Chondrocyte (in vitro differentiated cells): ENCODE measurements at places on chromosomes 3 and 15. TPM values are rescaled to one million over a fixed set of nuclear protein-coding genes. Genes with fewer than 3 reads are reported as not detected.

- peaks cover 51% of the 10 kb centered on the region for H3K4me1 ChIP-seq
- H3K27me3 ChIP-seq = no peaks in the 10 kb centered on the region
- no peak for DNase-seq
- H3K36me3 ChIP-seq = no peaks in the 10 kb centered on the region
- H3K27ac ChIP-seq = peak overlapping the region; percentile 93
Observed at GRCh38 chr15:64246364-64247189, 83.8 kb upstream of the PPIB start.

- H3K27ac ChIP-seq = no peak overlapping the region
- no peak for DNase-seq
- H3K4me1 ChIP-seq = peaks cover 6% of the 10 kb centered on the region
Observed at GRCh38 chr3:127685708-127686511, 13.2 kb downstream of the ABTB1 start.

DNA sequence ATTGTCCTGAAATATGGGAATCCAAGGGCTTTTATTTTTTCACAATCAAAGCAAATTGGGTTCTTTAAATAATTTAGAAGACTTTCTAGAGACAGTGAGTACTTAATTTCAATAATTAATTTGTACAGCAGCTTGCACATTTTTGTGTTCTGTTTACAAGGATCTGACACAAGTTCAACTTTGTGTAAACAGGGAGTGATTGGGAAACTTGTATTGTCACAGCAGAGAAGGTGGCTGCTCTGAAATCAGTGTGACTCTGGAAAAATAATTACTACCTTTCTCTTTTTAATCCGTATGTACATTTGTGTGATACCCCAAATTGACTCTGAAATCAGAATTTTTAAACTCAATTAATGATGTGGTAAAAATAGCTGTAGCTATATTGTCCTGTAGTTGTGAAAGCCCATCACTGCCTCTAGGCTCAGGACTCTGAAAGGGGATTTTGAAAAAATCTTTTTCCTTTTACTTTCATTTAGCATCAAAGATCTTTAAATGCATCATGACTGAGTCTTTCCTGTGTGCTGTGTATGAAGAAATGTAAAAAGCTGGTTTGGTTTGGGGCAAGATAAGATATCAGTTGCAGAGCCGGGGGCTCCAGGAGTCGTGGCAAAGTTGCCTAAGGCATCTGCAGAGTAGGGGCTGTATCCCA lies 45.1 kb downstream of the MFSD1 start:
- no peaks in the 10 kb centered on the region for H3K36me3 ChIP-seq
- no peak overlapping the region for H3K27ac ChIP-seq
- H3K27me3 ChIP-seq = peaks cover 40% of the 10 kb centered on the region
- DNase-seq = no peak
- H3K4me3 ChIP-seq = no peak overlapping the region
- no peaks in the 10 kb centered on the region for H3K4me1 ChIP-seq

DNA sequence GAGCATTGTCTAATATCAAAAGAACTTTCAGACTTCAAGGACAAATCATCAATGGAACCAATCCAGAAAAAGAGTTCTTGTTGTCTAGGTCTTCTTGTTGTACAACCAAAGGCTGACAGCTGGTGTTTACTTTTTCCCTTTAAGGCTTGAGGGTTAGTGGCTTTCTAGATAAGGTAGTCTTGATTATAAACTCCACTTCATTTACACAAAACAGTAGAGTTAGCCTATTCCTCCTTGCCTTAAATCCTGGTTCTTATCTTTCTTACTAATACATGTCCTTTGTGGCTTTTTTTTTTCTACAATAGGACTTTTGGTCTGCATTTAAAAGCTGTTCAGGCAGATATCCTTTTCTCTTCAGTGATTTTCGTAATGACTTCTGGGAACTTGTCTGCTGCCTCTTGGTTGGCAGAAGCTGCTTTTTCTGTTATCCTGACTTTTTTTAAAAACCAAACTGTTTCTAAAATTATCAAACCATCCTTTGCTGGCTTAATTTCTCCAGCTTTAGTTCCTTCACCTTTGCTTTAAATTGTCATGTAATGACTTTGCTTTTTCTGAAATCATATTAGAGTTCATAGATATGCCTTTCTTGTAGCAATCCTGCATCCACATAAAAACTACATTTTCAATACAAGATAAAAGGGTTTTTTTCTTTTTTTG lies 44.8 kb downstream of the STRIT1 start:
- H3K27ac ChIP-seq = no peak overlapping the region
- H3K36me3 ChIP-seq = peaks cover 2% of the 10 kb centered on the region
- H3K4me1 ChIP-seq = no peaks in the 10 kb centered on the region
- no peaks in the 10 kb centered on the region for H3K27me3 ChIP-seq
- DNase-seq = no peak
- H3K4me3 ChIP-seq = no peak overlapping the region

GRCh38 chr3:149352556-149352955 lies 19.1 kb upstream of the TM4SF18 start:
- no peak overlapping the region for H3K27ac ChIP-seq
- no peaks in the 10 kb centered on the region for H3K27me3 ChIP-seq
- H3K4me3 ChIP-seq = no peak overlapping the region
- DNase-seq = no peak
- peaks cover 6% of the 10 kb centered on the region for H3K4me1 ChIP-seq

Gene TRH
- total RNA-seq = not detected in 3 replicates

Gene SEMA7A
- total RNA-seq = 1.1 to 3.3 TPM (median 2.3 TPM) in 3 replicates

Gene HERC2
- total RNA-seq = 58.5 to 94.5 TPM (median 61.9 TPM) in 3 replicates

Gene TM6SF1
- 4.5 to 22.3 TPM (median 21.9 TPM) in 3 replicates for total RNA-seq

Gene DNASE1L3
- total RNA-seq = not detected in 3 replicates

Gene SUSD5
- total RNA-seq = 38.5 to 55.6 TPM (median 51.8 TPM) in 3 replicates

GRCh38 chr3:42658771-42659390 lies 5.4 kb downstream of the ZBTB47 start:
- H3K4me3 ChIP-seq = no peak overlapping the region
- peaks cover 18% of the 10 kb centered on the region for H3K36me3 ChIP-seq
- peaks cover 20% of the 10 kb centered on the region for H3K4me1 ChIP-seq
- DNase-seq = no peak
- H3K27ac ChIP-seq = no peak overlapping the region
- H3K27me3 ChIP-seq = no peaks in the 10 kb centered on the region

DNA sequence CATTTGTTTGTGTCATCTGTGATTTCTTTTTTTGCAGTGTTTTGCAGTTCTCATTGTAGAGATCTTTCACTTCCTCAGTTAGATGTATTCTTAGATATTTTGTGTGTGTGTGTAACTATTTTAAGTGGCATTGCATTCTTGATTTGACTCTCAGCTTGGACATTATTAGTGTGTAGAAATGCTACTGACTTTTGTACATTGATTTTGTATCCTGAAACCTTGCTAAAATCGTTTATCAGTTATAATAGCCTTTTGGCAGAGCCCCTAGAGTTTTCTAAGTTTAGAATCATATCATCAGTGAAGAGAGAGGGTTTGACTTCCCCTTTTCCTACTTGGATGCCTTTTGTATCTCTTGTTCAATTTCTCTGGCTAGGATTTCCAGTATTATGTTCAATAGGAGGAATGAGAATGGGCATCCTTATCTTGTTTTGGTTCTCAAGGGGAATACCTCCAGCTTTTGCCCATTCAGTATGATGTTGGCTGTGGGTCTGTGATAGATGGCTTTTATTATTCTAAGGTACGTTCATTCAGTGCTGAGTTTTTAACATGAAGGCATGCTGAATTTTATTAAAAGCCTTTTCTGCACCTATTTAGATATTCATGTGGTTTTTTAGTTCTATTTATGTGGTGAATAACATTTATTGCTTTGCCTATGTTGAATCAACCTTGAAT lies 211.7 kb downstream of the MBNL1 start:
- peaks cover 20% of the 10 kb centered on the region for H3K36me3 ChIP-seq
- no peak for DNase-seq
- peaks cover 3% of the 10 kb centered on the region for H3K4me1 ChIP-seq
- no peak overlapping the region for H3K27ac ChIP-seq
- no peak overlapping the region for H3K4me3 ChIP-seq
- no peaks in the 10 kb centered on the region for H3K27me3 ChIP-seq

Gene PLCL2
- total RNA-seq = 0.85 to 1.3 TPM (median 1.2 TPM) in 3 replicates

- H3K36me3 ChIP-seq = no peaks in the 10 kb centered on the region
- H3K27ac ChIP-seq = peak overlapping the region; percentile 63
- no peak for DNase-seq
- H3K4me1 ChIP-seq = peaks cover 21% of the 10 kb centered on the region
- peaks cover 8% of the 10 kb centered on the region for H3K27me3 ChIP-seq
Observed at GRCh38 chr3:142863930-142864920, 24.7 kb downstream of the PCOLCE2 start.

Gene AGBL1
- total RNA-seq = not detected in 3 replicates

Gene FRMD4B
- total RNA-seq = 3.7 to 10.6 TPM (median 4.1 TPM) in 3 replicates

DNA sequence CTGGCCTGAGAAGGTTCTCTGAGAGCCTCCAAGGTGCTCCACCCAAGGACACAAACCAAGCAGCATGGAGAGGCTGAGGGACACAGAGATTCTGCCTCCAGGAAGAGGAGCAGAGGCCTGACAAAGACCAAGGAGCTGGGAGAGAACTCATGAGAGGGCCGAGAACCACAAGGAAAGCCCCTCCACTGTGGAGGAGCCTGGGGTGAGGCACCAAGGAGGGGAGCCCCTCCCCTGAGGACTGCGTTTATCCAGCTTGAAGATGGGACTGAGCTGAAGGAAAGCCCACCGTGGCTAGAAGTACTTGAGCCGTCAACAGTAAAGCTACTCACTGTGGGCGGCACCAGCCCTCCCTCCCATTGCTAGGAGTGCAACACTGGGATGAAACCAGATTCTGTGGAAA lies 63.1 kb upstream of the MEF2A start:
- H3K27ac ChIP-seq = no peak overlapping the region
- no peak overlapping the region for H3K4me3 ChIP-seq
- H3K4me1 ChIP-seq = peaks cover 30% of the 10 kb centered on the region
- peaks cover 2% of the 10 kb centered on the region for H3K36me3 ChIP-seq
- no peaks in the 10 kb centered on the region for H3K27me3 ChIP-seq

Gene LRRIQ4
- not detected in 3 replicates for total RNA-seq

DNA sequence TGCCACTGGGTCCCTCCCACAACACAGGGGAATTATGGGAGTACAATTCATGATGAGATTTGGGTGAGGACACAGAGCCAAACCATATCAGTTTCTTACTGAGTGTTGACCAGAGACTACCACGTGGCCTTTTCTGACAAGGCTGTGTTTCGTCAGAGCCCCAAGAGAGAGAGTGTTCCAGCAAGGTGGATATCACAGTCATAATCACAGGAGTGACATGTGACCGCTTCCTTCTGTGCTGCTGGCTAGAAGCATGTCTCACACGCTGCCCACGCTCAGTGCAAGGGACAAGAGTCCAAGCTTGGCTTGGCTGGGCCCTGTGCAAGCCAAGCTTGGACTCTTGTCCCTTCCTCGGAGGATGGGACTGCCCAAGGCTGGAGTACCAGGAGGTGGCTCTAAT lies 103.2 kb downstream of the GABRG3 start:
- H3K27me3 ChIP-seq = no peaks in the 10 kb centered on the region
- H3K36me3 ChIP-seq = no peaks in the 10 kb centered on the region
- no peak overlapping the region for H3K27ac ChIP-seq
- H3K4me3 ChIP-seq = no peak overlapping the region
- H3K4me1 ChIP-seq = no peaks in the 10 kb centered on the region

Gene FAM81A
- total RNA-seq = 0.15 to 0.54 TPM in 2 of 3 replicates, not detected in the other

GRCh38 chr3:32238453-32239306 lies at the start of gene CMTM8:
TSS of gene CMTM8 (plus strand) at chr3:32238680. CDS start at chr3:32238973, 293 bp downstream.
- DNase-seq = no peak
- peak within 1 kb of the TSS; percentile 54 for H3K27ac ChIP-seq
- no peaks in the 10 kb centered on the region for H3K27me3 ChIP-seq
- peak within 1 kb of the TSS; percentile 82 for H3K4me3 ChIP-seq
- peaks cover 22% of the 10 kb centered on the region for H3K4me1 ChIP-seq

DNA sequence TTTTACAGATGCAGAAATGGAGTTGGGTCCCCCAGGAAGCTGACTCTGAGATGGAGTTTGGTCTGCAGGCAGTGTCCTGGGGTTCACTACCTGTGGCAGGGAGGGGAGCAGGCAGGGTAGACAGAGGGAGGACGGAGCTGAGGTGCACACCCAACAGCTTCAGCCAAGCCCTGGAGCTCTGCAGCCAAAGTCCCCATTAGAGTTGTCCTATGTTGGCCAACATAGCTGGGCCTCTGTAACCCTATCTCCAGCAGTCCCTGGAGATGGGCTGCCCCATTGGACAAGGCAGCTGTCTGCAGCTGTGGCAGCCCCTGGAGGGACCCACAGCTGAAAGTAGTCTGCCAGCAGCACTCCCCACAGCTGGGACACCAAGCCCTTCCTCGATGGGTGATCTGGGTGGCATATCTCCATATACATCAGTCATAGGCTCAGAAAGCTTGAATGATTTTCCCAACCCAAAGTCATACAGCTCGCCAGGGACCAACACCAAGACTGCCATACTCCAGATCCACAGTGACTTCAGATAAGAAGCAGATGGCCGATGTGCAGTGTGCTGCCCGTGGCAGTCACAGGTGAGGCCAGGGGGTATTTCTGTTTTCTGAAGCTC lies 31.9 kb downstream of the STARD5 start:
- peaks cover 6% of the 10 kb centered on the region for H3K4me1 ChIP-seq
- no peak for DNase-seq
- no peak overlapping the region for H3K27ac ChIP-seq
- H3K27me3 ChIP-seq = peaks cover 14% of the 10 kb centered on the region
- H3K4me3 ChIP-seq = no peak overlapping the region
- H3K36me3 ChIP-seq = peaks cover 2% of the 10 kb centered on the region
